ENCODE measurements at places on chromosomes 7 and 10.

- DNase-seq = peak; percentile 56
Measured at GRCh38 chr10:44195112-44196007, 189.5 kb downstream of the CXCL12 start.

DNA sequence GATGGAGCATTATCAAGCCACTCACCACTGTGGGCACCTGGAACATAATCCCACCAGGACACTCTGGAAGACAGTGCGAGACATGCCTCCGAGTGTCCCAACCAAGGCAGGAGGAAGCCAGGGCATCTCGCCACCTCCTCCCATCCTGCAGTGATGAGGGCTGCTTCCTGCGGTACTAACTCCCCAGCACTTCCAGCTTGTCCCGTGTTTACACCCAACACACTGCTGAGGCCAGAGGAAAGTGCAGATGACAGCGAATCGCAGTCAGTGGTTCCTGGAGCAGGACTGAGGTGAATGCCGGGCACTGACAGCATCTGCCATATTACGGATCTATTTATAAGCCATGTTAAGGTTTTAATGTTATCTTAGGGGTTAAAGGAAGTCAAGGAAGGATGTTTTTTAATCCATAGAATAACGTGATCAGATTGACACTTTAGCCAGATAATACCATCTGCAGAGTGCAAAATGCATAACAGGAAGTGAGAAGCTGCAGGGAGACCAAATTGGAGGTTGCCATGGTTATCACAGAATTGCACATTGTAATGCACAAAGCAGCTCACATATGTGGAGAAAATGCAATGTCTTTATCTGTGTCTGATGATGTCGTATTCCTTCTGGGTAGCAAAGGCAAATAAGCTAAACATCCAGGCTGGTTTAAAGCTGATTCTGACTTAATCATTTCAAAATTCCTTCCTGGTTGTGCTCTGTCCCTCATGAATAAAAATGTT is 314.1 kb upstream of the C7orf33 start:
- DNase-seq = no peak

DNA sequence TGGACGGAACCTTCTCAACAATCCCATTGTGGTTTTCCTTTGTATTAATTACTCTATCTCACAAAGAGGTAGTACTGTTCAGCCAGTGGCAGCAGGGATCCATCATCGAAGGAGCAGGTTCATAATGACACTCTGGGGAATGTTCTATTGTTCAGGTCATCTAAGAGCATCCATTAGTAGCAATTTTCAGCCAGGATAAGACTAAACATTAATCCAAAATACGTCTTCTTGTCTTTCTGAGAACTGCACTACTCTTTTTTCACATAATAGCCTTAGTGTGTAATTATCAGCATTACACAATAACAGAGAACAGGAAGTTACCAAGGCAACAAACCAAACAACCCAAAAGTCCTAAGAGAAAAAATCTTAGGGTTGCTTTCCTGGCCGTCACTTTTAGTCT is 259.5 kb upstream of the VWC2 start:
- no peak for DNase-seq

GRCh38 chr10:129968853-129969183 is 4.7 kb upstream of the EBF3 start:
- DNase-seq = no peak

- no peak for DNase-seq
Measured at GRCh38 chr10:124667425-124668345, 76.5 kb downstream of the FAM53B start.

DNA sequence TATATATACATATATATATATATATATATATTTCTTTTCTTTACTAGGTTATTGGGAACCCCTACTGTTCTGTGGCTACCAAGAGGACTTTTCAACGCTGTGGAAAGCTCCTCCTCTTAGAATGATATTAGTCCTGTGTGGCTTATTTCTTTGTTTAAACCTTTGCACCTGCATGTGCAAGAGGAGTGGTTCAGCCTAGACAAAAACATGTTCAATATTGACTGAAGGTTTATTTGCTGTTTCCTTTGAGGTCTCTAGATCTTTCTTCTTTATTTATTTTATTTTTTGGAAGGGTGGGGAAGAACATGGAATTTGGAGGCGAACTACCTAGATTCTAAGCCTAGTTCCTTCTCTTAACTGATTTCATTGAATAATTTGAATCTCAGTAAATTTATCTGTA is 118.1 kb downstream of the GNAT3 start:
- DNase-seq = no peak

GRCh38 chr7:36045830-36046341 is 107.2 kb upstream of the EEPD1 start:
- no peak for DNase-seq

DNA sequence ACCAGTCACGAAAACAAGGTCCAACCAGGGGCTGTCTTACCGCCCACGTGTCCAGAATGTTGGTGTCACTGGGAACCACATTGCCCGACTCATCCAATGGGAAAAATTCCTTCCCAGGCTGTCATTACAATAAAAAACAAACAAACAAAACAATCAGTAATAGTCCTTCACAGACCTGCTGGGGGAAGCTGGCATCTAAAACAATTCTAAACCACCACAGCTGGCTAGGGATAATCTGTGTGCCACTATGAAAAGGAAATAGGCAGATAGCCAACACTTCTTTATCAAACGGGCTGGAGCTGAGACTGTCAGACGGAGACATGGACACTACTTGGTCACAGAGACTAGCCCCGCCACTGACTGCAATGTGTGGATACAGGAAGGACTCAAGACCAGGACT is 9.2 kb downstream of the AKR1B1 start:
- no peak for DNase-seq

GRCh38 chr7:303884-304573 is 14.1 kb downstream of the FOXL3 start:
- no peak for DNase-seq

- peak; percentile 58 for DNase-seq
Measured at GRCh38 chr7:151448261-151449252, 8.6 kb upstream of the CRYGN start.

DNA sequence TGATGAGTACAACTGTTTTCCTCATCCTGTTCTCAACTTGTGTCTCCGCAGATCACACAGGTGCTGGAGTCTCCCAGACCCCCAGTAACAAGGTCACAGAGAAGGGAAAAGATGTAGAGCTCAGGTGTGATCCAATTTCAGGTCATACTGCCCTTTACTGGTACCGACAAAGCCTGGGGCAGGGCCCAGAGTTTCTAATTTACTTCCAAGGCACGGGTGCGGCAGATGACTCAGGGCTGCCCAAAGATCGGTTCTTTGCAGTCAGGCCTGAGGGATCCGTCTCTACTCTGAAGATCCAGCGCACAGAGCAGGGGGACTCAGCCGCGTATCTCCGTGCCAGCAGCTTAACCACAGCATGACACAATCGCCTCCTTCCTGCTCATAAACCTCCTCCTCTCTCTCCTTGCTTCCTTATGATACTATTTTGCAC is 126.7 kb upstream of the PRSS58 start:
- peak; percentile 29 for DNase-seq
